ENCODE measurements at places on chromosomes 4 and X. TPM values are rescaled to one million over a fixed set of nuclear protein-coding genes. Genes with fewer than 3 reads are reported as not detected.

DNA sequence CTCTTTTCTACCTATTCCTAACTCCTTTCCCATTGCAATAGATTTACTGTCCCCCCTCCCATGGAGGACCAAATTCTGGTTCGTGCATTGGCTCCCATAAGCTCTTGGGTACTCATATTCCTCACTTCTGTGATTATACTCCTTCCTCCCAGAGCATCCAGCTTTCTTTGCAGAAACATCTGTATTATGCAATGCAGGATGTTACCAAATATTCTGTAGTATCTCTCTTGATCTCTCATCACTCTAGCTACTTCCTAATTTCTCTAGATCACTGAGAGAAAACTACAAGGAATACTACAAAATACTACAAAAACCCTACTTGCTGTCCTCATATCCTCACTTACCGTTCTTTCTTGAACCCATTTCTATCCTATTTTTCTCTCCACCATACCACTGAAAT lies 395.9 kb upstream of the HS3ST1 start:
- no peak for DNase-seq

GRCh38 chr4:140635606-140636005 lies 66.8 kb upstream of the UCP1 start:
- DNase-seq = peak; percentile 57

- DNase-seq = no peak
These were observed 52.5 kb upstream of the RPL34 start for GRCh38 chr4:108567831-108568230.

- DNase-seq = no peak
These were observed 32.9 kb upstream of the NDP start for GRCh38 chrX:44006081-44006480.

- DNase-seq = no peak
These were observed 205.6 kb upstream of the TAPT1 start for GRCh38 chr4:16431866-16432265.

GRCh38 chr4:155950461-155950860 lies 3.2 kb downstream of the CTSO start:
- no peak for DNase-seq

- no peak for DNase-seq
These were observed 94.1 kb downstream of the RTL5 start for GRCh38 chrX:72037601-72038000.

- no peak for DNase-seq
These were observed 3.4 kb upstream of the PRPS1 start for GRCh38 chrX:107624893-107625292.

GRCh38 chrX:270848-271367 lies 10.3 kb upstream of the PLCXD1 start:
- peak; percentile 30 for DNase-seq

GRCh38 chrX:87900320-87900908 lies 382.8 kb downstream of the KLHL4 start:
- DNase-seq = no peak

- no peak for DNase-seq
These were observed 238.5 kb upstream of the PGRMC2 start for GRCh38 chr4:128525992-128526630.

DNA sequence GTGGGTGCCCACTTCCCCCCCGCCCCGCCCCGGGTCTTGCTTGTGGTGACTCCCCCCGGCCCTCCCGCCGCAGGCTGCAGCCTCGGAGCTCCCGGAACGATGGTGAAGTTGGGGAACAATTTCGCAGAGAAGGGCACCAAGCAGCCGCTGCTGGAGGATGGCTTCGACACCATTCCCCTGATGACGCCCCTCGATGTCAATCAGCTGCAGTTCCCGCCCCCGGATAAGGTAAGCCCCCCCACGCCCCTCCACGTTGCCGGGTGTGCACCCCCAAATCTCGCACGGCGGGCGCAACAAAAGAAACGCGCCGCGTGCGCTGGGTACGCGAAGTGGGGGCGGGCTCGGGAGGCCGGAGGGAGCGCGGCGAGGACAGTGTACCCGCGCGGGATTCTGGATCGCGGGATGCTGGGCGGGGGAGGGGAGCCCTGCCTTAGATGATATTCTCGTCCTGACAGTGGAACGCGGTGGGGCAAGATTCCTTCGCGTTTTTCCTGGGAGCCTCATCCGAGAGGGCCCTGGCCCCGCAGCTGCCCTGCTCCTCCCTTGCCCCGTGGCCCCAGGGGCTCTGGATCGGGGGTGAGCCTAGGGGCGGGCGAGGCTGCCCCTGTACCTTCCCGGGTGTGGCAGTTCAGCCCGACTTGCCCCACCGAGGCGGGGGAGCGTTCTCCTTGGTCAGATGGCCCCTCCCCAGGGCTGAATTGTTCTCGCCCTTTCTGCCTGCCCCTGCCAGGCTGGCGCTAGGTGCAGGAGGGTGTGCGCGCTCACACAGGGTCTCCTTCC lies 819 bp downstream of the NSG1 start:
- no peak for DNase-seq

DNA sequence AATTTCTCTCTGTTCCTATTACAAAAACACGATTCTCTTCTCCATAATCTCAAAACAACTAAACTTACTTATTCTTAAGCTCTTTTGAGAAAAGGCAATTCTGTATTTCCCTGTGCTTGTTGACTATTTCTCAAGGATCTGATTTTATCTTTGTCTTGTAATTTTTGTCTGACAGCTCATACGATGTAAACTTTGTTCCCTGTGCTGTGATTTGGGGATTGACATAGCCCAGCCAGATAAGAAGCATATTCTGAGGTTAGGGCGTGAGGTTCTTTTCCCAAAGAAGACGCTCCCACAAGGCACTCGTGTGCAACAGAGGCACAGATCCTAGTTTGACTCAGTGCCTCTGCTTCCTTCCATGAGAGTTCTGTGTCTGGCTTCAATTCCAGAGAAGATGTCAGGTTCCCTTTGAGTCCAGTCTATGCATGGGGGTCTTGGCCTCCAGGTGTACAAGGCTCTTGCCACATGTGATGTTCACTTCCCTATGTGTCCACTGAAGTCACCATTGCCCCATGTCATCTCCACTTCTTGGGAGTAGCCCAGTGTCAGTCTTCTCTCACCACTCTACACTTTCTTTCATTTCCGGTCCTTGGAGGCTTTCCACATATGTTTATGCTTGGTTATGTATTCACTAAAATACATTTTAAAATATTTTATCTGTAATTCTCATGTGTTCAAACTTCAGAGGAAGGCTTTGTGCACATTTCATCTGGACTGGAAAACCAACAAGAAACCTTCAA lies 94.8 kb downstream of the MID1 start:
- DNase-seq = no peak

DNA sequence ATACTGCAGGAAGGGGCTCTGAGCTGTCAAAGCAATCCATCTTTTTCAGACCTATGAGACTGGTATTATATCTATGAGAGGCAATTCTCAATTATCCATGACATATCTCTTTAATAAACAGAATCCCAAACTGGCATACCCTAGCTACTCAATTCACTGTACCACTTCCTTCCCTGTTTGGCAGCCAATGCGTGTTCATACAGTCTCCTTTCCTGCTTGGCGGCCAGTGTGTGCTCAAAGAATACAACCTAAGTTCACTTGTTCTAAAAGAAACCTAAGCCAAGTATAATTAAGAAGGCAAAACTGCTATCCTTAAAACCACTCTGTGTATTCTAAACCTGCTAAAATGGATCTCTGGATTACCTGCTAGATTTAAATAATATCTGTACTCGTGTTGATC lies 38.3 kb downstream of the ARHGEF9 start:
- no peak for DNase-seq

DNA sequence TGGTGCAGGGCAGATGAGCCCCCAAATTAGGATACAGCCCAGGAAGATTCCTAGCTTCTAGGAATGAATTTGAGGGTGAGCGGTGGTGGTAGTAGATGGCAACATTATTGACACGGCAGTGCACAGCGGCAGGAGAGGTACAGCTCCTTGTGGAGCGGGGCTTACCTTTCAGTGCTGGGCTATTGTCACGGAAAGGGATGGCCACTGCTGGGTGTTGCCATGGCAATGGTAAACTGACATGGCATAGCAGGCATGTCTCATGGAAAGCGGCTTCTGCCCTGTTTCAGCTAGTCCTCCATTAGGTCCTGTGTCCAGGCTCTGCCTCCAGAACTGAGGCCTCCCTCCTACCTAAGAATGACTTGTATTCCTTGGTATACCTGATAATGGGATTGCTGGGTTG lies 81.8 kb upstream of the WDR1 start:
- DNase-seq = no peak

DNA sequence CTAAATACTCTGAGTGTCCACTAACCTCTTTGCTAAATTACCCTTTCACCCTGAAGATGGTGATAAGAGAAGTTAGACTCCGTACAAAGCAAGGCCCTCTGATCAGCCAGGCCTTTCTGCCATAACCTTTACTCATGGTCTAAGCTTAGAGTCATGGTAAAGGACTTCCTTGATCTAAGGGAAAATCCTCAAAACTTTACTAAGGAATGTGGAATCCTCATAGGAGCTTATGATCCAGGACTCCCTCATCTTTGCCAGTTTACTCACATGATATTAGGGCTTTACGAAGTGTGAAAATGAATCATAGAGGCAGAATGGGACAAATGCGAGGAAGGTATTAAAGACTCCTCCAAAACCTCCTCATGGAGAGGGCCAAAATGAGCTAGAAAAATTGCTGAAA lies 7.9 kb upstream of the FAM13A start:
- no peak for DNase-seq

GRCh38 chrX:134570509-134570846 lies 87.8 kb downstream of the PLAC1 start:
- no peak for DNase-seq

DNA sequence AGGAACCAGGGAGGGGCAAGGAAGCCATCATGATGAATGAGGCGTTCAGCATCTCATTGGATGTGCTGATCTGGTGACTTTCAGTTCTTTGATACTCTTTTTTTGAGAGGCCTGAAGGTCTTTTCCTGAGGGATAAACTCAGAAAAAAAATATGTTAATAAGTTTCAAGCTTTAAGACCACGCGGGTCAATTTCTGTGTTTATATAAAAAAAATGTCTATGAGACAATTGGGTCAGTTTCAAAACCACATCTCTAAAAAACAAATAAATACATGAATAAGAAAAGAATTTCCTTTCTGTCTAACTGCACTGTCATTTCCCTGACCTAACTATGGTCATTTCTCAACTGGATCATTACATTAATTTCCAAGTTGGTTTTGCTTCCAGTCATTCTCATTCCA lies 62.6 kb downstream of the TRIML1 start:
- DNase-seq = no peak

DNA sequence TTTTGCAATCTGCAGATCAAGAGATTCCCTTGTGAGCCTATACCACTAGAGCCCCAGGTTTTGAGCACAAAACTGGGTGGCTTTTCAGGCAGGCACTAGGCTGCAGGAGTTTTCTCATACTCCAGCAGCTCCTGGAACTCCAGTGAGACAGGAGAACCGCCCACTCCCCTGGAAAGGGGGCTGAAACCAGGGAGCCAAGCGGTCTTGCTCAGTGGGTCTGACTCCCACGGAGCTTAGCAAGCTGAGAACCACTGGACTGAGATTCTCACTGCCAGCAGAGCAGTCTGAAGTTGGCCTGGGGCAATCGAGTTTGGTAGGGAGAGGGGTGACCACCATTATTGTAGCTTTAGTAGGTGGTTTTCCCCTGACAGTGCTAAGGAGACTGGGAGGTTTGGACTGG lies 313.8 kb upstream of the TEX13C start:
- no peak for DNase-seq

DNA sequence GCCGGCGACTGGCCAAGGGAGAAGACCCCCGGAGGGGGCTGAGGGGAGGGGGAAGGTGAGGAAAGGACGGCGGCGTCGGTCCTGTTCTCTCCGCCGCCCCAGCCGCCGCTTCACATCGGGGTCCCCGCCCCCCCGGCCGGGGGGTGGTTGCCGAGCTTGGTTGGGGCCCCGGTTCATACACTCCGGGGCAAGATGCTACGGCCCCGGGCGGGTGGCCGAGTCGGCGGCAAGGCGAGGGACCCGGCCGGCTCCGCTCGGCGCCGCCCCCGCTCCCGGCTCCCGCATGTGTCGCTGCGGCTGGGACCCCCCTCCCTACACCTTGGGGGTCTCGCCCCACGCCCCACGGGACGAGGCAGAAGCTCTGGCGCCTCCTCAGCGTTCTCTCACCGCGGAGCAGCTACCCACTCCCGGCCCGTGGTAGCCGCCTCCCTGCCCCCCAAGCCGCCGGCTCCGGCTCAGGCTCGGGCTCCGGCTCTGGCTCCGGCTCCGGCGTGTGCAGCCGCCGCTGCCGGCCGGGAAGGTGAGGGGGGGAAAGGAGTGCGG lies 461 bp downstream of the FBXW7 start:
- peak; percentile 38 for DNase-seq

DNA sequence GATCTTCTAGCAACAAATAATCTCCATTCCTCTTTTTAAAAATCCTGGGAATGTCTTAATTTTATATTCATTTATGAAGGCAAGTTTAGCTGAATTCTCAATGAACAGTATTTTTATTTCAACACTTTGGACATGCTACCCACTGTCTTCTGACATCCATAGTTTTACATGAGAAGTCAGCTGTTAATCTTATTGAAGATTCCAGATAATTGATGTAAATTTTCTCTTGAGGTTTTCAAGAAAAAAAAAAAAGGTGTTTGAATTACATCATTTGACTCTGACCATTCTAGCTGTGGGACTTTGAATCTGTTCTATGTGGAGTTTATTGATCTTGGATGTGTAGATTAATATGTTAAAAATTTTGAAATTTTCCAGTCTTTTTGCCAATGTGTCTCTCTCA lies 28.0 kb downstream of the PDHA2 start:
- no peak for DNase-seq

Gene ZNF630
- total RNA-seq = 3.0 TPM

Gene ZNF157
- not detected for total RNA-seq

Gene CCDC160
- not detected for total RNA-seq

Gene COL4A5
- total RNA-seq = 7.3 TPM

Gene PAGE1
- total RNA-seq = not detected

Gene VAMP7
- 19.2 TPM for total RNA-seq

Data from left ventricle myocardium superior (tissue), 1 donor.